ENCODE measurements at places on chromosomes 6 and 20. TPM values are rescaled to one million over a fixed set of nuclear protein-coding genes. Genes with fewer than 3 reads are reported as not detected.

The C20orf96 gene
- total RNA-seq = 17.0 TPM

The NRN1 gene
- total RNA-seq = 5.1 TPM

The ACTL10 gene
- total RNA-seq = 0.70 TPM

The MCM8 gene
- 8.5 TPM for total RNA-seq

The TOX2 gene
- total RNA-seq = 1.2 TPM

The BPIFB2 gene
- not detected for total RNA-seq

The NKAPL gene
- 1.6 TPM for total RNA-seq

The TMEM244 gene
- total RNA-seq = not detected

The TBX18 gene
- total RNA-seq = 16.4 TPM
